Activated CD4-positive, CD25-positive, alpha-beta regulatory T cell treated with anti-CD3 and anti-CD28 coated beads, Interleukin-2, amount 50 U/mL, for 72 hours (primary cell): ENCODE measurements at places on chromosomes 13 and 19.

DNA sequence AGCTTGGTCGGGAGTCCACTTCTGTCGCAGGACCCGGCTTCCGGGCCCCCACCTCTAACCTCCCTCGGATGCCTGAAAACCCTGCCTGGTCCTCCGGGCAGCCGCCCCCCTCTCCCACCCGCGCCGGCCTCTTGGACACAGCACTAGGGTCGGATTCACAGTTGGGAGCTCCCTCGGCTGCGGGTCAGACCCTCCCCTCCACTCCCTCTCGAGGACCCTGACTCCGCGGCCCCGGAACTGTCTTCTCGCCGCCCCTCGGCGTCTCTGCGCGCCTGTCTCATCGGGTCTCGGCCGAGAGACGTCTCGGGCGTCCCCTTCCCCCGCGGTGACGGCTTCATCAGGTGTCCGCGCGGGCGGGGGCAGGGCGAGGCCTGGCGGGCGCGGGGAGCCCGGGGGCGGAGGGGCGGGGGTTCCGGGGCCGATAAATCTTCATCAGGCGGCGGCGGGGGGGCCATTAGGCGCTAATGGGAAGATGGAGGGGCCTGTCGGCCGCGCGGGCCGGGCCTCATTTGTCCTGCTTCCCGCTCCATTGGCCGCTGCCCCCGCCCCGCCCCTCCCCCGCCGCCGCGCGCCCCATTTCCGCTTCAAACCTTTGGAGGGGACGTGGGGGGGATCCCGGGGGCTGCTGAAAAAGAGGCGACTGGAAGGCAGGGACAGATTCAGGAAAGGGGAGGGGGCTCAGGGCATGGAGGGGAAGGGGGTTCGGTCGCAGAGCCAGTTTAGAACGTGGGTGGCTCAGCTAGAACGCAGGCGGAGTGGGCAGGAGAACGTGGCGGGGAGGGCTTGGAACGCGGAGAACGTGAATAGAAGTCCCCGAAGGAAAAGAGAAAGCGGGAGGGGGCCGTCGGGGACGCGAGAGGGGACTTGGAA, 11.8 kb upstream of the ERFL start:
- DNase-seq, result peak; percentile 63

DNA sequence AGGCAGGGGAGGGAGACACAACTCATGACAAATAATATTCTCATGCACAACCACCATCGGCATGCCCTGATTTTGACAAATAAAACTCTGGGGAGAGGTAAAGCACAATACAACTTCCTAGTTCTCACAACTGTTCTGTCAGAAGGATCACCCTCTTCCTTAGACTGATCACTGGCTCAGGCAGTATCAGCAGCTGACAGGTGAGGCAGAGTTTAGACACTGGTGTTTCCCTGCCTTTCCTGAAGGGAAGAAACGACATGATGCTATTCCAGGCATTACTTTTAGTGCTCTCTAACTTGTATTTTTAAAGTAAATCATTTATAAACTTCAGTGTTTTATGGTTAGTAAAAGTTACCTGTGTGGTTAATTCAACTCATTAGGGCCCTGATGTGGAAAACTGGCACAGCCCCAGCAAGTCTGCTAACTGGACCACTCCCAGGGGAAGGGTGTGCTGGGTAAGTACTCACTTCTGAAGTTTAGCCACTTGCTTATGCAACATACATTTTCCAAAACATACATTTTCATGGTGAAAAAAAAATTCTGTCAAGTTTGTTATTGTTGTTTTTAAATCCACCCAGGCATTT, 82.8 kb downstream of the CRYL1 start:
- no peak for DNase-seq

DNA sequence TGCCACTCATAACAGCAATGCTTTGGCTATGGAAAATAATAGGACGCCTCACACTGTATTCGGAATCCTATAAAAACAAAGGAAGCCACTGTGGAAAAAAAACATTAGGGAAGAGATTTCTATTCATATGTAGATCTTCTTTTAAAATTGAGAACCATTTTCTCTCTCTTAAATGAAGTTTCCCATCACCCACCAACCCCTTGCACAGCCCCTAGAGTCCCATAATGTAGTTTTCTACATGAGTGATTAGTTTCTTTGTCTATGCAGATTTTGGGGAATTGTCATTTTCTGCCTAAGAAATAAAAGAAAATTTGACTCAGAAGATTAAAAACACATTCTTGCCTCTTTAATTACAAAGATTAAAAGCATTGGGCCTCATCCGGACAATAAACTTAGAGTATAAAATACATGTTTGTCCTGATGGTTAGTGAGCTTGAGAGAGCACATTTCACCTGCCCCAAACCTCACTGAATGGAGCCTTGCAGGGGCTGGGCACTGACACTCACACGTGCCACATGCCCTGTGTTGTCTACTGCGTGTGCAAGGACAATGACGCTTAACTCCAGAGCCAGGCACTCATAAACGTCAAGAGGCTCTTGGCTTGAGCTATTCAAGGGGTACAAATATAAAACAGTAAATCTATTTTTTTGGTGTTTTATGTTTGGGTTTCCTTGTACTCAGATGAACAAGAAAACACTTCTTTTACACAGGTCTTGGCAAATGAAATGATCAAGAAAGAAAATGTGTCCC, 40.0 kb upstream of the KL start:
- DNase-seq, result no peak

DNA sequence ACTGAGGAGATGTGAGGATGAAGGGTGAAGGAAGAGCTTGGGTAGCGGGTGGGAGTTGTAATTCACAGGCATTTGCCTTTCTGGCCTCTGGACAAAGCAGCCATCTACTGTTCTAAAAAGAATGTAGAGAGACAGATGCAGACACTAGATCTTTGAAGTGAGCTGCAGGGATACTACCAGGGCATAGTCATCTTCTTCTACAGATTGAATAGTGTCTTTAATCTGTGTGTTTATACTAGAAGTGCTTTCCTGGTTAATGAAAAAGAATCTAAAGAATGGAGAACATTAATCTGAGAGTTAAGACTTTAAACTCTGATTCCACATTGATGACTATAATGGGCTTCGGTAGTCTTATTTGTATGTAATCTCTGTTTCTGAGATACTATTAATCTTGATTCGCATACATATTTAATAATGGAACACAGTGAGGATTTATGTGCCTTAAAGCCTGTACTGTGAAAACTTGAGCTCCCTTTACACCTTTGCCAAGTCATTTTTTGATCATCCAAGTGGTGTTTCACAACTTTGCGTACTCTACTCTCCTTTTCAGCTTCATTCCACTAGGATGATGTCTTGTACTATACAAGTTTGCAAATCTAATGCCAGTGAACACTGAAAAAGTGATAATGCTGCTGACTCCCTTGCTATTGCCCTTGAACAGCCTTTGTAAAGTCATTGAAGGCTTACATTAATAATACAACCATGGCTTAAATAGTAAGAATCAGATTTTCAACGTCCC, 2199.4 kb upstream of the PCDH20 start:
- no peak for DNase-seq

- DNase-seq, result no peak
These were observed 39.5 kb downstream of the MIPEP start for GRCh38 chr13:23849670-23850069.

DNA sequence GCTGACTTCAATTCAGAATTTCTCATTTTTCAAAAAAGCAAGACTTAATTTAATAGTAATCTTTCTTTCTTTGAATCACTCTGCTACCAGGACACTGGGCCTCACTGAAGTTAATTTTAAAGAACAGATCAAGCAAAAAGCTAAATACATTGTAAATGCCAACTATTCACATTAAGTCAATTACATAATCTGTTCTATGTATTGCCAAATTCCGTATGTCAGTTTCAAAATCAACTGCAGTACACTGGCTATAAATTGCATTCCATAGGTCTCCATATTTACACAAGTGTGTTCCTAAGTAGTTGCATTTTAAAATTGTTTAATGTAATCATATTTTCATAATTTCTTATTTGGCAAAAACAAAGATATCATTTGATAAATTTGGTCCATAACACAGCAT, 10.1 kb downstream of the FOXO1 start:
- DNase-seq, result no peak

DNA sequence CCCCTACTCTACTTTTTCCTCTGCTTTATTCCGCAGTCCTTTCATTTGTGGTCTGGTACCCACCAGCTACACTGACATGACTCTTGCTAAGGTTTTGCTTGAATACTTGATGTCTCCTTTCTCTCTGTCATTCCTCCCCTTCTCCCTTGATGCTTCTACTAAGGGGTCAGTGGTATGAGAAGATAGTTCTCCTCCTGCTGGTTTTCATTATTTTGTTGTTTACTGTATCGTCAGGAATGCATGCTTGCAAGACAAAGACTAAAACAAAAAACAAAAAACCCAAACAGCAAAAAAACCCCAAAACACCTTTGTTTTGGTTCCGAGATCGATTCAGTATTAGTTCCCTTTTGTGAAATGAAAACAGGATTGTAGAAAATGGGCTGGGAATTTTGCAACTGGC, 59.5 kb downstream of the PCCA start:
- no peak for DNase-seq

DNA sequence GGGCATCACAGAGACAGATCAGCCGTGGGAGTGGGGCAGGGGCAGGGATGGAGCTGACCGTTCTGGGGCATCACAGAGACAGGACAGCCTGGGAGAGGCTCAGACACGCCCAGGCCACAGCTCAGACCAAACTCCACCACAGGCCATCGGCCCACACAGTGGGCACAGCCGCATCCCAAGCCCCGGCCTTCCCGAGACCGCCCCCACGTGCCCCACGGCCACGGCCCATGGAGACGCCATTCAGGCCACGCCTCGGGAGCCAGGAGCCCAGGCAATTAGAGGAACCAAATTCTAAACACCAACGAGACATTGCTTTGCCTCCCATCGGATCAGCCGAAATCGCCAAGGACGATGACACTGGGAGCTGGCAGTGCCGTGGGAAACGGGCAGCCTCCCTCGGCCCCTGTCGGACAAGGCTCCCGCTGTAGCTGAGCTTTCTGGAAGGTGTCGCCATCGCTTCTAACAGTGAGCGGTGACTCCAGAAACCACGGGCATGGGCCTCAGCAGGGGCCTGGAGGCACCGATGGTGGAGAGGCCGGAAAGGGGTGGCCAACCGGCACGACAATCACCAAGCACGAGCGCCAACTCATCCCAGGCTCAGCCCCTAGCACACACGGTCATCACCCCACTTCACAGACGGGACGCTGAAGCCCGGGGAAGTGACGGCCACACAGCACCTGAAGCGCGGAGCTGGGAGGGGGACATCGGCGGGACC, 2.4 kb downstream of the PIP5K1C start:
- no peak for DNase-seq

- DNase-seq, result no peak
These were observed 121.9 kb downstream of the DLEU7 start for GRCh38 chr13:50721672-50721992.

DNA sequence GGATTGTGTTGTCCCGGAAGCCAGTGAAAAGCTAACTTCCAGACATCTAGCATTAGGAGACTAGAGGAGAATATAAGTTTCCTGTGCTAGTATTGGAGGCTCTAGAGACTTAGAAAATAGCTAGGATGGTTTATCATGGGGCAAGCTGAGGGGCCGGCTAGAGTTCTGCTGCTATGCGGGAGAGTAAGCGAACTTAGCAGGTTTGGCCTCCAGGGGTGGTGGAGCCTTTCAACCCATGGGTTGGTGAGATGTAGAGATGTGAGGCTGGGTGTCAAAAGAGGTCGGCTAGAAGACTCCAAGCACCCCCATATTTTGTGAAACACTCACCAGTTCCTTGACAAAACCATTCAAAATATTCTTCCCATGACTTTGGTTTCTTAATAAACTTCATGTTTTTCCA, 4.4 kb downstream of the SULT2A1 start:
- DNase-seq, result no peak

GRCh38 chr19:29860492-29860891, 48.7 kb downstream of the CCNE1 start:
- no peak for DNase-seq
